ENCODE measurements at places on chromosomes 5 and 9. TPM values are rescaled to one million over a fixed set of nuclear protein-coding genes. Genes with fewer than 3 reads are reported as not detected.

Gene EQTN
- not detected for total RNA-seq

Gene PIP5KL1
- 0.90 TPM for total RNA-seq

Gene MSMP
- 0.88 TPM for total RNA-seq

Gene SYK
- 0.05 TPM for total RNA-seq

Gene IFNB1
- not detected for total RNA-seq

Gene CCIN
- total RNA-seq: not detected

Gene SPINK1
- not detected for total RNA-seq

- no peak overlapping the region for H3K27ac ChIP-seq
Observed at GRCh38 chr5:33309068-33309467, 131.7 kb upstream of the TARS1 start.

- H3K27me3 ChIP-seq: no peaks in the 10 kb centered on the region
- H3K4me1 ChIP-seq: no peaks in the 10 kb centered on the region
- no peak overlapping the region for H3K27ac ChIP-seq
- no peak for DNase-seq
- H3K36me3 ChIP-seq: no peaks in the 10 kb centered on the region
Observed at GRCh38 chr5:53288511-53288910, 179.0 kb upstream of the MOCS2 start.

DNA sequence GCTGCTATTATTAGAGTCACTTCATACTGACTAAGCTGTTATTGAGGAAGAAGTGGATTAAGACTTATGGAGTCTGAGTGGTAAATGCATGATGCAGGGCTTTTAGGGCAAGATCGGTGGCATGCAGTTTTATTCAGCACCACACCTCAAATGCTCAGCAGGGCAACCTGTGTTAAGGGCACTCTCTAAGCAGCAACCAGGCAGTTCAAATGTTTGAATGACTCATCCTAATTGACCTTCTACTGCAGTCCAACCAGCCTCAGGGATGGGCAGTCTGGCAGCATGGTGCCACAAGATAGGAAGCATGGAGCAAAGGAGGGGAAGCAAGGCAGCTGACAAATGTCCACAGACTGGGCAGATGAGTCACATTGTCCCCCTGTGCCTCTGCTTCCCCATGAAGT is 80.2 kb upstream of the MIER3 start:
- H3K4me1 ChIP-seq: peaks cover 8% of the 10 kb centered on the region
- H3K27ac ChIP-seq: no peak overlapping the region
- no peak for DNase-seq
- H3K36me3 ChIP-seq: no peaks in the 10 kb centered on the region
- H3K27me3 ChIP-seq: peaks cover 10% of the 10 kb centered on the region

DNA sequence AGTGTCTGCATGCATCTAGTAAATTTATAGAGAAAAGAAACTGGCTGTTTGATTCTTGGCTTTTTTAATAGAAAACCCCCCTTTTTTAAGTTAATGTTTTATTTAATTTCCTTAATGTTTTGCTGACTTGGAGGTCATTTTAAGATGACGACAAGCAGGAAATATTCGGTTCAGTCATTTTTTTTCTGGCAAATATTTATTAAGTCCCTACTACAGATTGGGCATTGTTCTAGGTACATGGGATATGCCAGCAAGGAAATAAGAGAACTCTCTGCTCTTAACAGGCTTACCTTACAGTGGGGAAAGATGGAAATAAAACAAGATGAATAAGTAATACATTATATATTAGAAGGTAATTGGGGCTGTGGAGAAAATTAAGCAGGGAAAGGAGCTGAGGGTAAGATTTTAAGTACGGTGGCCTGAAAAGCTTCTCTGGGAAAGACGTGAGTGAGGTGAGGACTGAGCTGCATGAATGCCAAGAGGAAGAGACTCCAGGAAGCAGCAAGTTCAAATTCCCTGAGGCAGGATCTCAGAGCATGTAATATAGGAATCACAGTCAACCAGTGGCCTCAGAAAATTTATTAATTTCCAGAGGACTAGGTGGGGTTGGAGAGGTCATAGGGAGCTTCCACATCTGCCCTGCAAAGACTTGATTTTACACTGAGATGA is 316.0 kb upstream of the DAP start:
- H3K27me3 ChIP-seq: no peaks in the 10 kb centered on the region
- H3K36me3 ChIP-seq: no peaks in the 10 kb centered on the region
- no peak overlapping the region for H3K27ac ChIP-seq
- H3K4me1 ChIP-seq: no peaks in the 10 kb centered on the region
- no peak overlapping the region for H3K4me3 ChIP-seq

DNA sequence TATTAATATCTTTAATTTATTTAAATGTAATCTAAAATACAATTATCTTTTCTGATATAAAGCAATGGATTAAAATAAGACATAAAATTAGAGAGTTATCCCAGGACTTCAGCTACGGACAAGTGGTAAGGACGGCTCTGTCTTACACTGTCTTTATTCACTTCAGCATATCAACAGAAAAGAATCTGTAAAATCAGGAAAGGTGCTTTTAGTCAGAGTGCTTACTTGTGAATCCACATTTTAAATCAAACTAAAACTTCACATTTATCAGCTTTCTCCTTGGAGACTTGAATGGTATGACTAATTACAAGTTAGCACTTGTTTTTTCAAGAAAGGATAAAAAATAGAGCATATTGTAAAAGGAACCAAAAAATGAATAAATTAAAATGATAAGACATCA is 39.3 kb downstream of the ST8SIA4 start:
- H3K36me3 ChIP-seq: peaks cover 60% of the 10 kb centered on the region
- H3K4me1 ChIP-seq: peaks cover 49% of the 10 kb centered on the region
- H3K4me3 ChIP-seq: no peak overlapping the region
- DNase-seq: no peak
- no peak overlapping the region for H3K27ac ChIP-seq

- no peaks in the 10 kb centered on the region for H3K27me3 ChIP-seq
- no peak overlapping the region for H3K27ac ChIP-seq
- peaks cover 49% of the 10 kb centered on the region for H3K36me3 ChIP-seq
- no peak overlapping the region for H3K4me3 ChIP-seq
Observed at GRCh38 chr5:154791535-154791934, 36.4 kb downstream of the LARP1 start.

DNA sequence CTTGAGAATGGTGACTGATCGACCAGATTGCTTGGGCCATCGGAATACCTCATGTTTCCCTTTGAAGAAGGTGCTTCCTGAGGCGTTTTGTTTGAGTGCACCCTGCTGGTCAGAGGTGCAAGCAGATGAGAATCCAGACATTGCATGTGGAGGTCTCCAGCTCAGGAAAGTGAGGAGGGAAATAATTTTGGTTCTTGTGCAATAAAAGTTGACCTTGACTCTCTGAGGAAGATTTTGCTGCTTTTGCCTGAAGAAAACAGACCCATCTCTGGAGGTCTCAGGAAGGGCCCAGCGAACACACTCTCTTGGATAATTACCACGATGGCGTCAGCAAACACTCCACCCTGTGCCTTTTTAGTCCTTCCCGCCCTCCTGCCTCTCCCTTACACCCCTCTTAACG is 69.7 kb downstream of the GRAMD2B start:
- H3K27ac ChIP-seq: no peak overlapping the region
- no peak overlapping the region for H3K4me3 ChIP-seq
- H3K27me3 ChIP-seq: no peaks in the 10 kb centered on the region
- no peak for DNase-seq
- H3K36me3 ChIP-seq: peaks cover 16% of the 10 kb centered on the region

GRCh38 chr5:65030056-65030455 is 261.3 kb downstream of the CWC27 start:
- peak; percentile 42 for DNase-seq
- H3K4me3 ChIP-seq: no peak overlapping the region
- peaks cover 1% of the 10 kb centered on the region for H3K27me3 ChIP-seq
- H3K36me3 ChIP-seq: no peaks in the 10 kb centered on the region
- peaks cover 14% of the 10 kb centered on the region for H3K4me1 ChIP-seq

DNA sequence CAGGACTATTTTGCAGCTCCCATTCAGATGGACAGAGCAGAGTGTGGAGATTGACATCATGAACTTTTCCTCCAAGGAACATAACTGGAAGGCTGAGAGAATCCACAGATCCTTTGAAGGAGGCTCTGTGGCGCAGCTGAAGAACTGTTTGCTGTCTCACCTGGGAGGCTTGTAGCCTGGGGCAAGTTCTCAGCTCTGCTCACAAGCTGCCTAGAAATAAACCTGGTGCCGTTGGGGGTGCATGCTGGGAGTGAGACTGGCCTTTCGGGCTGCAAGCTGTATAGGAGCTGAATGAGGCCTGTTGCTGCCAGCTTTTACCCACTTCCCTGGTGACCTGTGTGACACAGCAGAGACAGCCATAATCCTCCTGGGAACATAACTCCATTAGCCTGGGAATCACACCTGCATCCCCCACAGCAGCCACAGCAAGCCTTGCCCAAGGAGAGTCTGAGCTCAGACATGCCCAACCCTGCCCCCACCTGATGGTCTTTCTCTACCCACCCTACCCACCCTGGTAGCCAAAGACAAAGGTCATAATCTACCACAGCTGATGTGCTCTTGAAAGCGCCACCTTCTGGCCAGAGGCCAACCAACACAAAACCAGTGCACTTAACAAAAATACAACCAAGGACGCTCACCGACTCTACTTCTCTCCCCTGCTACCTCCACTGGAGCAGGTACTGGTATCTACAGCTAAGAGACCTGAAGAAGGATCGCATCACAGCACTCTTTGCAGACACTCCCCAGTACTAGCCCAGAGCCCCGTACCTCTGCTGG is 205.1 kb upstream of the MRPS30 start:
- no peak for DNase-seq
- H3K4me3 ChIP-seq: no peak overlapping the region
- H3K27ac ChIP-seq: no peak overlapping the region
- no peaks in the 10 kb centered on the region for H3K36me3 ChIP-seq

GRCh38 chr9:15192856-15193255 is 114.2 kb downstream of the TTC39B start:
- no peak overlapping the region for H3K27ac ChIP-seq
- H3K27me3 ChIP-seq: no peaks in the 10 kb centered on the region
- no peak overlapping the region for H3K4me3 ChIP-seq
- H3K4me1 ChIP-seq: peaks cover 15% of the 10 kb centered on the region
- peaks cover 63% of the 10 kb centered on the region for H3K36me3 ChIP-seq

DNA sequence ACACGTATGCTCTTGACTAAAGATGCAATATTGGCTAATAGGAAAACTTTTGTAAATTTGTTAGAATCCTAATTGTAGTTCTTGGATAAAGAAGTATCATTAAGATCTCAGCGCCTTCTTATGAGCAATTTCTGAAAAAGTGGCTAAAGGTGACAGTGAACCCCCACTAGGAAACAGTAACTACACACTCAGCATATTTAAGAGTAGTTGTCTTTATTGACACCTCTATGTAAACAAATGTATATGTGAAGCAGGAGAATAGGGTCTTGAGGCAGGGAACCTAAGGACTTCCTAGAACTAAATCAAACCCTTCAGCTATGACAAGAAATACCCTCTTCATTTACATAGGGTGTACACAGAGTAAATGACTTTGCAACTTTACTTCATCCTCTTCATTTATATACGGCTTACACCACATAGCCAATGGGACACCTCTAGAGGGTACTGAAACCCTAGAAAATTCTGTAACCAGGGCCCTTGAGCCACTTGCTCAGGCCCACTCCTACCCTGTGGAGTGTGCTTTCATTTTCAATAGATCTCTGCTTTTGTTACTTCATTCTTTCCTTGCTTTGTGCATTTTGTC is 2.8 kb downstream of the NIPSNAP3A start:
- H3K36me3 ChIP-seq: peaks cover 17% of the 10 kb centered on the region
- no peak overlapping the region for H3K4me3 ChIP-seq
- DNase-seq: no peak

DNA sequence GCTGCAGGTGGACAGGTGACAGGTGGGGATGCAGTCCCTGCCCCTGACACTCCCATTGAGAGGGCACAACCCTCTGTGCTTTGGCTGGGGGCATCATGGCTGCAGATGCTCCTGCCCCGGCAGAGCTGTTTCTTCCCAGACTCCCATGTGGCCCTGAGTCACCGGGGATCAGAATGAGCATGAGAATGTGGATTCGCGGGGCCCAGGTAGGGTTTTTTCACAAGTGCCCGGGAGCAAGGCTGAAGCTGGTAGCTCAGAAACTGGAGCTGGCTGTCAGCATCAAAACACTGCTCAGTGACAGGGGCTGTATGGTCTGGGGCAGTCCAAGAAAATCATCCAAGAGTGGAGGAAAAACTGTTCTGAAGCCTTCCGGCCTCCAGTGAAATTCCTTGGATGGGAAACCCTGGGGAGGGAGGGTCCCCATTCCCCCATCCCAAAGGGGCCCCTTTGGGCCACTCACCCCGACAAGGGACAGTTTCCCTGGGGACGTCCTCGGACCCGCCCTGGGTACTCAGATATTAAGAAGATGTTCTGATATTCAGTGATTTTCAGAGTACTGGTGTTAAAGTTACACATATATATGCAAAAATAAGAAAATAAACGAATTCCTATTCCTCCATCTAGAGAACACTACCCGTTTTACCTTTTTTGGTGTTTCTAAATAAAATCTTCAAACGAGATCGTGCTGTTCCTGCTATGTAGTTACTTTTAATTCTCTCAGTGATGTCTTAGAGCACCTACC is 120.1 kb upstream of the LPCAT1 start:
- peaks cover 8% of the 10 kb centered on the region for H3K4me1 ChIP-seq
- peaks cover 41% of the 10 kb centered on the region for H3K27me3 ChIP-seq
- H3K27ac ChIP-seq: no peak overlapping the region
- H3K4me3 ChIP-seq: no peak overlapping the region
- no peaks in the 10 kb centered on the region for H3K36me3 ChIP-seq
- no peak for DNase-seq

DNA sequence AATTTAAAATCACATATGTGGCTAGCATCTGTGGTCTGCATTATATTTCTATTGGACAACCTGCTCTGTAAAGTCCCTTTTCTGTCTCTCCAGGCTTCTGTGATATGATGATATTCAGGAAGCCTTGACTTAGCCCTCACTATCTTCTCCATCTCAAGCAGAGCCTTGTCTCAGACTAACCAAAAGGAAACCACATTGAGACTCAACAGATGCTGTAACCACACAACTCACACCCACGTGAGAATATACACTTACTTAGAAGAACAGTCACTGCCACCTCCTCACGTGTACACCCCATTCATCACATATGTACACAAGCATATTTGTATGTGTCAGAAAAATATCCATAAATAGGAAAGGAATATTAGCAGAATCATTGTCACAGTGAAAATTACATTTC is 33.6 kb downstream of the HTR4 start:
- peak overlapping the region; percentile 10 for H3K4me3 ChIP-seq
- peak overlapping the region; percentile 55 for H3K27ac ChIP-seq
- H3K36me3 ChIP-seq: no peaks in the 10 kb centered on the region
- peaks cover 36% of the 10 kb centered on the region for H3K27me3 ChIP-seq
- H3K4me1 ChIP-seq: peaks cover 25% of the 10 kb centered on the region

- no peak overlapping the region for H3K27ac ChIP-seq
- peaks cover 2% of the 10 kb centered on the region for H3K36me3 ChIP-seq
- H3K27me3 ChIP-seq: no peaks in the 10 kb centered on the region
- no peak for DNase-seq
- peaks cover 3% of the 10 kb centered on the region for H3K4me1 ChIP-seq
Observed at GRCh38 chr5:61417340-61417739, 85.3 kb downstream of the ZSWIM6 start.

- H3K36me3 ChIP-seq: no peaks in the 10 kb centered on the region
- DNase-seq: no peak
- no peaks in the 10 kb centered on the region for H3K27me3 ChIP-seq
- no peaks in the 10 kb centered on the region for H3K4me1 ChIP-seq
Observed at GRCh38 chr9:3955305-3955687, 344.6 kb downstream of the GLIS3 start.

GRCh38 chr9:109538346-109538745 is 40.2 kb upstream of the PTPN3 start:
- no peak overlapping the region for H3K27ac ChIP-seq
- H3K4me1 ChIP-seq: no peaks in the 10 kb centered on the region
- no peak overlapping the region for H3K4me3 ChIP-seq
- peaks cover 12% of the 10 kb centered on the region for H3K27me3 ChIP-seq
